Ammon's horn (tissue), 1 donor: ENCODE measurements at places on chromosomes 3 and 15.

DNA sequence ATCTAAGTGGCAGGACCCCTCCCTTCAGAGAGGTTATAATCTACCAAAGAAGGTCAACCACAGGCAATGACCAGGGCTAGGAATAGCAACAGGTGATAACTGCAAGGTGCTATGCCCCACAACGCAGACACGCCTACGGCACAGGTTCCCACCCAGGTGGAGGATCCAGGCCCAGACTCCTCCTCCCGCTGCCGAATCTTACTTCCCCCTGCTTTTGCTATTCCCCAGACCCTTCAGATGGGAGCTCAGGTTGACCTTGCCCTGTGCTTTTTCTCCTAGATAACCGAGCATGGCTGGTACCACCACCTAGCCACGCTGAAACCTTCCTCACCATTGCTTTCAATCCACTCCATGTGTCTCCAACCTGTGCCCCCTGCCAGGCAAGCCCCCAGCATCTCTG, 142.2 kb upstream of the IGF1R start:
- DNase-seq: no peak

- no peak for DNase-seq
Observed at GRCh38 chr15:24756101-24756500, 80.5 kb downstream of the NPAP1 start.

DNA sequence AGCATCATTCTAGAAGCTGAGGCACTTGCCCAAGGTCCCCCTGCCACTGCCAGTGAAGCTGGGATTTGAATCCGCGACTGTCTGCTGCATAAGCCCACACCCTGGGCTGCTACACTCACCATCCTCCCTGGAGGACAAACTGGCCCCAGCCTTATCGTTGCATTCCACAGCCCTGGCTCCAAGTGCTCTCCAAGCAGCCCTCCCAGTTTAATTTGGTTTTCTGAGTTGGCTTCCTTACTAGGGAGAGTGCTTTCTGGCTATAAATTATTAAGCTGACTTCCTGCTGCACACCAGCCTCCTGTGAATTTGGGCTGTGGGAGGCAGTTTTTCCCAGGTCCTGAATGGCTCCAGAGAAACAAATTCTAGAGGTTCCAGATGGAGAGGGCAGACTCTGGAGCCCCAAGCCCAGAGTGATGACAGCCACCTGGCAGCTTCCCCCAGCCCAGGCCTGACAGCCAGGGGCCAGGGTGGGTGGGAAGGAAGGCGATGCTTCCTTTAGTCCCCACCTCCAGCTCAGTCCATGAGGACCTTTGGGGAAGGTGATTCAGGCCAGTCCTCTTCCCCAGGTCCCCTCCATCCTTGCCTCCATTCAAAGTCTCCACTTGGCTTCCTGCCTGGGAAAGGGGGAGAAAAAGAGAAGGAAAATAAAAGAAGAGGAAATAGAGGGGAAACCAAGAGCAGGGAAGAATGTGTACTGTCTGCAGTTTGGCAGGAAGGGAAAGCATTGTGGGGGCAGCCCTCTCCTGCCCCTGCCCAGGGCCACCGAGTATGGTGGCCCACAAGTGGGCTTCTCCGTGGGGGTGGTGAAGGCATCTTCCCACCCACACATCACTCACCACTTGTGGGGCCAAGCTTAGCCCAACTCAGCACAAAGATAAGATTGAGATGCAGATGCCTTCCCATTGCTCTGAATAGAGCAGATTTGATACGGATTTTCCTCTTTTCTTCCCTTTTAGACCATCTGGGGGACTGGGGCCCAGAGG, 69.6 kb downstream of the SEMA5B start:
- no peak for DNase-seq

DNA sequence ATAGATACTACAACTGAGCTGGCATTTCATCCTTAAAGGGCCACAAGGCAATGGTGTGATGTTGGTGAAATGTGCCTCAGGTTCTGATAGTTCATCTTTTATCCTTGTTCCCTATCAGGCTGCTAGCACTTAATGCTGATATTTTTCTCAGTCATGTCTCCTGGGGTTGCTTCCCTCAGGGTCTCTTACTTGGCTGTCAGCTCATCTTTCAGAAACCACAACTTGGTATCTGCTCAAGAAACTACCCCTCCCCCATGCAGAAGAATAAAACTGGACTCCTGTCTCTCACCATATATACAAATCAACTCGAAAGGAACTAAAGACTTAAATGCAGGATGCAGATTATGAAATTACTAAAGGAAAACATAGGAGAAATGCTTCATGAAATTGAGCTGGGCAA, 308.1 kb downstream of the CHST2 start:
- DNase-seq: no peak

DNA sequence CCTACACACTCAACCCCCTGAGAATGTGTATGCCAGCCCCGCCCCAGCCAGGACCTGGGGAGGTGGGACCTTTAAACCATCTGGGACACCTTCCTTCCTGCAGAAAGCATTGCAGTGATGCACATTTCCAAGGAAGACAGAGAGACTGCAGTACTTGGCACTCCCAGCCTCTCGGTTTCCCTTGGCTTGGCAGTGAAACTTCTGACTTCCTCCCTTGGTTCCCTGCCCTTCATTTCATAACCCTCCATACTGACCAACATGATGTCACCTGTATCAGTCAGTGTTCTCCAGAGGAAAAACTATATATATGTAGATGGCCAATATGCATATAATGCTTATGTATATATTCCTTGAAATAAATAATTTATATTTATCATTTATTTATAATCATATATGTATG, 103.2 kb downstream of the SST start:
- DNase-seq: no peak

DNA sequence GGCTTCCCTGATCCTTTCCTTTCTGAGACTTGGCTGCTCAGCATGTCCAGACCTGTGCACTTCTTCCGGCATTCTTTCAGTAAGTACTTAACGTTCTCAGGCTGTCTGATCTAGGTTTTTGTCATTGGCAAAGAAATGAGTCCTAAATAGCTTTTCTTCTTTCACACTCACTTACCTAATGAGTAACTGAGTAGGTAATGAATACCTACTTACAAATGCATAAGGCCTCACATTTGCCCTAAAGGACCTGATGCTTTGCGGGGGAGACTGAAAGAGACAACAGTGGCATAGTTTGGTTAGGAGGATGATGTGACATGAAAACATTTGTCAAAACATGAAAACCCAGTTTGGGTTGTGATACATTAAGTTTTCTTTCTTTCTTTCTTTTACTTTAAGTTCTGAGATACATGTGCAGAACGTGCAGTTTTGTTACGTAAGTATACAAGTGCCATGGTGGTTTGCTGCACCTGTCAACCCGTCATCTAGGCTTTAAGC, 516.7 kb upstream of the CFAP20DC start:
- no peak for DNase-seq

- peak; percentile 36 for DNase-seq
Observed at GRCh38 chr3:12224181-12225147, 64.4 kb upstream of the PPARG start.

- no peak for DNase-seq
Observed at GRCh38 chr3:41740374-41740886, 221.5 kb downstream of the ULK4 start.

- DNase-seq: no peak
Observed at GRCh38 chr3:159627229-159627628, 361.4 kb upstream of the IL12A start.

GRCh38 chr3:22568285-22568684, 634.8 kb upstream of the UBE2E2 start:
- no peak for DNase-seq

- no peak for DNase-seq
Observed at GRCh38 chr3:29247088-29247745, 33.7 kb upstream of the RBMS3 start.

- DNase-seq: no peak
Observed at GRCh38 chr3:195119461-195120266, 151.3 kb downstream of the XXYLT1 start.

DNA sequence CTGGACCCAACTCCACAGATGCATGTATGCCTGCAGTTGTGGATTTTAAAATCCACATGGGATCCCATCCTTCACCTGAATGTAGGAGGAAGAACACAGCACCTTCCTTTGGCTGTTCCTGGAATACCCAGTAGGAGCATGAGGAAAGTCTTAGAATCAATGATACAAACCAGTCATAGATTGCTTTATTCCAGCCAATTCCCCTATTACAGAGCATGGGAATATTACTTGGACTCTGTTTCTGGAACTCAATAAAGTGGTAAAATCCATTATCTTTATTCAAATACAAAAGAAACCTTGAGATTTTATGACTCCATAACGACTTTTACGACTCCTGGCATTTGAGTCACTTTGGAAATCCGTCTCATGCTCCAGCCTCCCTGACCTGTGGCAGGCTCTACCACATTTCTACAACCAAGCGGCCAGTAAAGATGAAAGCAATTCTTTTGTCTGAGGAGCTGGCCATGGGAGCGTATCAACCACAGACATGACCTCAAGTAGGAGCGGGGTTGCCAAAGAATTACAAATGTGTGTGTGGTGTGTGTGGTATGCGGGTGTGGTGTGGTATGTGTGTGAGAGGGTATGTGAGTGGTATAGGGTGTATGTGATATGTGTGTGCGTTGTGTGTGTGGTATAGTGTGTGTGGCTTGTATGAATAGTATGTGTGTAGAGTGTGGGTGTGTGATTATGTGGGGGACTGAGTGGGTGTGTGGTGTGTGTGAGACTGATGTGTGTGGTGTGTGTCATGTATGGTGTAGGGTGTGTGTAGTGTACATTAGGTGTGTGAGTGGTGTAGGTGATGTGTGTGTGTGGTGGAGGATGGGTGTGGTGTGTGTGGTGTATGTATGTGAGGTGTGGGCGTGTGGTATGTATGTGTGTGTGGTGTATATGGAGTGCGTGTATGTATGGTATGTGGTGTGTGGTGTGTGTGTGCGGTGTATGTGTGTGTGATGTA, 40.0 kb downstream of the ARRDC4 start:
- DNase-seq: no peak

- no peak for DNase-seq
Observed at GRCh38 chr3:15426579-15427118, 695 bp downstream of the METTL6 start.

DNA sequence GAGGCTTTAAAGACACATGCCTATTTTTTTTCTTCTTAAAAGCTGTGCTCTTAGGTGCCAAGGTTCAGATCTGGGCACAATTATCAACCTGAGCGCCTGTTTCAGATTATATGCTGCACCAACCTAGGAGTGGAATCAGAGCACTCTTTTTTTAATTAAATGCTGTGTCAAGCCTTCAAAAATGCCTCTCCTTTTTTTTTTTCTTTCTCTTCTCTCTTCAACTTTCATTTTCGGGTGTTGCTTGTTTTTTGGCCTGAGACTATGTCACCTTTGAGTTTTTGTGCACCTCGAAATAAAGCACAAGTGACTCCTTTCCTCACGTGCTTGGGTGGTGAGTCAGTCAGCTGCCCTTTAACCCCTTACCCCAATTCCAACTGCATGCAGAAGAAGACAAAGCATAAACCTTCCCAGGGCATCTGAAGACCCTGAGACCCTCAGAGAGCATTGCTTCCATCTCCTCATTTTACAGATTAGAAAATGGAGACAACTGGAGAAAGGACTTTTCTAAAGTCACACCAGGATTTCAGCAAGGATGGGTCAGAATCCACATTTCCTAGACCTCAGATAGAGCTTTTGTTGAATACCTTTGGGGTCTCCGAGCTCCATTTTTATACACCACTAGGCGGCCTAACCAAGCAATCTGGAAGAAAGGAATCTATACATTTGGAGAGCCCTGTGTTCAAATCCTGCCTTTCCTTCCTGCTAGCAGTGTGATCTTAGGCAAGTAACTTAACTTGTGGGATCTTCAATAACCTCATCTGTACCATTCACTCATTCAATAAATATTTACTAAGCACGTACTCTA, 631 bp upstream of the PRICKLE2 start:
- no peak for DNase-seq

DNA sequence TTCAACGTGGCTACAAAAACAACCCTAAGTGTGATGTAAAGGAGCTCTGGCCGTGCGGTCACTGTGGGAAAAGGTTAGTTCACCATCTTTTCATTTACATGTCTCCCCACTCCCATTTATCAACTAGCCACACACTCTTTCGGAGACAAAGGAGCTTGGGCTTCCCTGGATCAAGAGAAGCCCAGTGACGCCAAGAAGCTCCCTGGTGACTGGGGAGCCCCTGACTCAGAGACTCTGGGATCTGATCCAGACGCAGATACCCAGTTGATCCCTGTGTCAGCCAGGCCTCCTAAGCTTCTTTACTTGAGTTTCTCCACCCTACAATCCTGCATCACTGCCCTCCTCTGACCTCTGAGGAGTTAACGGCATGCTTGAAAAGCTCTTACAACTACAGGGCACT, 43.9 kb downstream of the HEG1 start:
- DNase-seq: no peak

GRCh38 chr3:140727886-140728285, 50.0 kb downstream of the TRIM42 start:
- DNase-seq: no peak

DNA sequence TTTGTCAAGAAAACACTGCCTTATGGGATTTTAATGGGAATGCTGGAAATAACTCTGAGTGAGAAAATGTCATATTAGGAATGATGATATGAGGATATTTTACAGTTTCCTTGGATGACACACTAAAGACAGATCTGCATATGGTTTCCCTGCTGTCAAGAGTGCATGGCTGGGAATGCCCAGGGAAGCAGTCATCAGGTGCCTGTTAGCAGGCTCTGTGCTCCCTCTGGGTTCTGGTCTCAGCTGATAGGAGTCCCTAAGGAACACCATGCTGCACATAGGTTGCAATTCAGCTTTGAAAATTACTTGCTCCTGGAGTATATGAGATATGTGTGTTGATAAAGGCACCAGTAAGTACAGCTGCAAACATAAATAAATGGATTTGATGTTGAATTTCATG, 1064.6 kb downstream of the TUSC7 start:
- DNase-seq: no peak

- DNase-seq: peak; percentile 24
Observed at GRCh38 chr3:77038930-77039605, 831 bp upstream of the ROBO2 start.

DNA sequence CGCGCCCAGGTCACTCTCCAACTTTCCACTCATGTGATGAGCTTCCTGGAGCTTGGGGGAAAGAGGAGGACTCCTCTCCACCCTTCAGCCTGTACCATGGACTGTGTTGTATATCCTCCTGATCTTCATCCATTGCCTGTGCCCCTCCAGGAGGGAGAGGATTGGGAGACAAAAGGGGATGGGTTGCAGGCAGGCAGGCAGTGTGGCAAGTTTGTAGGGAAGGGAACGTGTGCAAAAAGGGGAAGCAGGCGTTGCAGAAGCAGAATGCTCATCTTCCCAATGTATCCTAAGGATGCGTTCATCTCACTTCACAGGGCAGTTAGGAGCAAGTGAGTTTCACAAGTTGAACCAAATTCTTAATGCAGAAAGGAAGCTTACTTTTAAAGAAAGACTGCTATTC, 28.1 kb upstream of the GHSR start:
- DNase-seq: peak; percentile 16

GRCh38 chr3:122324871-122325323, at the start of gene CSTA:
Gene CSTA (plus strand): TSS chr3:122325248. CDS start chr3:122325293, 45 bp downstream.
- DNase-seq: no peak

GRCh38 chr15:72285927-72286516, 13.7 kb upstream of the PARP6 start:
- peak; percentile 16 for DNase-seq
